ENCODE measurements at places on chromosomes 6 and 20. TPM values are rescaled to one million over a fixed set of nuclear protein-coding genes. Genes with fewer than 3 reads are reported as not detected.

- DNase-seq, result no peak
Measured at GRCh38 chr6:168967281-168967925, 286.2 kb downstream of the THBS2 start.

GRCh38 chr6:56770011-56770520, 127.4 kb upstream of the DST start:
- no peak for DNase-seq

DNA sequence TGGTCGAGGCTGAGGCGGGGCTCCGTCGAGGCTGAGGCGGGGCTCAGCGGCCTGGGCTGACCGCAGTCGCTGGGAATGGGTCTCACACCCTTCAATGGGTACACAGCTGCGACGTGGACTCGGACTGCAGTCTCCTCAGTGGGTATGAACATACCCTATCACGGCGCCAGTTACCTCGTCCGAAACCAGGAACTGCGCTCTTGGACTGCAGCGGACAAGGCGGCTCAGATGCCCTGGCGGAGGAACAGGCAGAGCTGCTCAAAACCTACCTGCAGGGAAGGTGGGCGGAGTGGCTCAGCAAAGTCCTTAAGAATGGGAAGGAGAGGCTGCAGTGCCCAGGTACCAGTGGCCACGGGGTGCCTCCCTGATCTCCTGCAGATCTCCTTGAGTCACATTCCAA, 14.2 kb downstream of the HLA-A start:
- no peak for DNase-seq

PRR18 gene
- 0.27 TPM for total RNA-seq

All from activated CD8-positive, alpha-beta T cell treated with anti-CD3 and anti-CD28 coated beads for 36 hours (primary cell).